ENCODE measurements at places on chromosomes 3 and 15.
A peak's percentile ranks its signal among the peaks of the same experiment; 100 is the strongest.

- no peak overlapping the region for H3K27ac ChIP-seq
- H3K27me3 ChIP-seq, result no peaks in the 10 kb centered on the region
- DNase-seq, result no peak
- no peaks in the 10 kb centered on the region for H3K4me1 ChIP-seq
Observed at GRCh38 chr3:2568929-2569328, 470.3 kb downstream of the CNTN4 start.

DNA sequence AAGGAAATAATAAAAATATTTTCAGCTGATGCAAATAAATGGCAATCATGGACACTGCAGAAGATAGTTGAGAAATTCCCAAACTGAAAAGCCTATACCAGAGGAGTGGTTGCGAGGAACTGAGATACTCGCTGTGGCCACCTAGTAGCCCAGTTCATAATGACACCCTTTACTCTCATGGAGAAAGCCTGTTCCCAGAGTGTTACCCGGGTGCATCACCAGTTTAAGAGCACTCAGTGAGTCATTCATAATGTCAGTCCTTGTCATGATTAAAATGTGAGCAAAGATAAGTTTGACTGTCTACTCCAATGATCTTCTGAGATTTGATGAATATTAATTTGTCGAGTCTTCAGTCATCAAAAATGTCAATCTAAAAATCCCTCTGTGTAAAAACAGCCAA is 138.4 kb upstream of the LRRC3B start:
- H3K27me3 ChIP-seq, result no peaks in the 10 kb centered on the region
- H3K27ac ChIP-seq, result no peak overlapping the region
- no peaks in the 10 kb centered on the region for H3K4me1 ChIP-seq
- peak; percentile 1 for DNase-seq
- no peak overlapping the region for H3K4me3 ChIP-seq
- no peaks in the 10 kb centered on the region for H3K36me3 ChIP-seq

DNA sequence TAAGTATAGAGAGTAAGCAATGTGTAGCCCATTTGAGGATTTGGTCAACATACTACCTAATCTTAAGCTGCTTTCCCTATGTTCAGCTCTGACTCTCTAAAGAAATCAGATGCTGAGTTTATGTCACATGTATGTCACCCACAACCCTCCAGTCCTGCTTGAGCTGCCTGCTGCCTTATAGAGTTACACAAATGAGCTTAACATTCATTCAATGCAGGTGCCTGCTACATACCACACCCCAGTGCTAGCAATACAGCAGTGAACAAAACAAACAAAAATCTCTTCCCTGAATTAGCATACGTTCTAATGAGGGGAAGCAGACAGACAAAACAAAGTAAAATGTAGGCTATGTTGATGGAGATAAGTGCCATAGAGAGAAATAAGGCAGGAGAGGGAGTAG is 93.0 kb downstream of the HHLA2 start:
- H3K27me3 ChIP-seq, result no peaks in the 10 kb centered on the region
- DNase-seq, result no peak
- H3K27ac ChIP-seq, result no peak overlapping the region
- H3K36me3 ChIP-seq, result no peaks in the 10 kb centered on the region

DNA sequence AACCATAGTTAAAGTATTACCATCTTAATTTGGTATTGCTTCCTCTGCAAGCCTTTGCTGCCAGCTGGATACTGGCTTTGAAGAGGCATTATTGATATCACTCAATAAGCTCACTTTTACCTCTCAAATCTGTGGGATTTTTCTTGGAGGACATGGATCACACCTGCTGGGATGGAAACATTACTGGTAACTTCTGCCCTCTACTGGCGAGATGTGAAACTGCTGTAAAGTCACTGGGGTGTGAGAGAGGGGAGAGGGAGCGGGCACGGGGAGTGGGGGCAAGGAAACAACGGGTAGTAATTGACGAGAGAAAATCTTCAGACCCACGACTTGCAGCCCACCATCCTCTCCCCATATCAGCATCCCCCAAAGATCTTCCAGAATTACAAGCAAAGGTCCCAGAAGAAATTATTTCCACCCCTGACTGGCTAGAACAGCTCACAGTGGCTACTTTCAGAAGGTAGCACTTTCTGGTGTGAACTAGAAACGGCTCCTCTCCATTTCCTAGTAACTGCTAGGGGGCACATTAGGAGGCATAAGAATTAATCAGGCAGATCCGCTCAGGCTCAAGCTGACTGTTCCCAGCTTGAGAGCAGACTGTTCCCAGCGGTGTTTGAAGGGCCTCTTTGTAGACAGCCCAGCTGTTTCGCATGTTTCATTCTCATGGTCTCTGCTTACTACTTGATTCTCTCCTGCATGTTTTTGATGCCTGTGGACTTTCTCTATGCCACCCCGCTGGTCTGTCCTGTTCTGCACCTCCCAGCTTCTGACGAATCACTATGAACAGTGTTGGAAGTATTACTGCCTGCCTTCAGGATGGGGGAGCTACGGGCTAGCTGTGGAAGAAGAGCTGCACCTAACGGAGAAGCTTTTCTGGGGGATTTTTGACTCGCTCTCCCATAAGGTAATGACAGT is 230.4 kb upstream of the CHRM5 start:
- no peaks in the 10 kb centered on the region for H3K4me1 ChIP-seq
- no peak overlapping the region for H3K27ac ChIP-seq
- H3K27me3 ChIP-seq, result peaks cover 7% of the 10 kb centered on the region
- no peak overlapping the region for H3K4me3 ChIP-seq
- no peaks in the 10 kb centered on the region for H3K36me3 ChIP-seq

GRCh38 chr15:92167451-92167850 is 226.2 kb upstream of the ST8SIA2 start:
- H3K36me3 ChIP-seq, result no peaks in the 10 kb centered on the region
- no peaks in the 10 kb centered on the region for H3K27me3 ChIP-seq
- H3K4me3 ChIP-seq, result no peak overlapping the region
- H3K27ac ChIP-seq, result no peak overlapping the region
- peak; percentile 47 for DNase-seq
- H3K4me1 ChIP-seq, result peaks cover 96% of the 10 kb centered on the region

- no peaks in the 10 kb centered on the region for H3K36me3 ChIP-seq
- H3K4me1 ChIP-seq, result no peaks in the 10 kb centered on the region
- no peak for DNase-seq
- H3K27me3 ChIP-seq, result no peaks in the 10 kb centered on the region
- H3K27ac ChIP-seq, result no peak overlapping the region
Observed at GRCh38 chr15:81425905-81426304, 51.9 kb upstream of the TMC3 start.

GRCh38 chr15:35047528-35047927 is 37.6 kb downstream of the NANOGP8 start:
- H3K27ac ChIP-seq, result no peak overlapping the region
- H3K4me1 ChIP-seq, result peaks cover 6% of the 10 kb centered on the region
- no peaks in the 10 kb centered on the region for H3K27me3 ChIP-seq
- no peak overlapping the region for H3K4me3 ChIP-seq
- H3K36me3 ChIP-seq, result no peaks in the 10 kb centered on the region
- DNase-seq, result no peak

GRCh38 chr3:99662838-99663570 is 24.6 kb downstream of the COL8A1 start:
- no peaks in the 10 kb centered on the region for H3K27me3 ChIP-seq
- H3K36me3 ChIP-seq, result no peaks in the 10 kb centered on the region
- H3K4me3 ChIP-seq, result no peak overlapping the region
- H3K4me1 ChIP-seq, result no peaks in the 10 kb centered on the region
- no peak overlapping the region for H3K27ac ChIP-seq
- no peak for DNase-seq

DNA sequence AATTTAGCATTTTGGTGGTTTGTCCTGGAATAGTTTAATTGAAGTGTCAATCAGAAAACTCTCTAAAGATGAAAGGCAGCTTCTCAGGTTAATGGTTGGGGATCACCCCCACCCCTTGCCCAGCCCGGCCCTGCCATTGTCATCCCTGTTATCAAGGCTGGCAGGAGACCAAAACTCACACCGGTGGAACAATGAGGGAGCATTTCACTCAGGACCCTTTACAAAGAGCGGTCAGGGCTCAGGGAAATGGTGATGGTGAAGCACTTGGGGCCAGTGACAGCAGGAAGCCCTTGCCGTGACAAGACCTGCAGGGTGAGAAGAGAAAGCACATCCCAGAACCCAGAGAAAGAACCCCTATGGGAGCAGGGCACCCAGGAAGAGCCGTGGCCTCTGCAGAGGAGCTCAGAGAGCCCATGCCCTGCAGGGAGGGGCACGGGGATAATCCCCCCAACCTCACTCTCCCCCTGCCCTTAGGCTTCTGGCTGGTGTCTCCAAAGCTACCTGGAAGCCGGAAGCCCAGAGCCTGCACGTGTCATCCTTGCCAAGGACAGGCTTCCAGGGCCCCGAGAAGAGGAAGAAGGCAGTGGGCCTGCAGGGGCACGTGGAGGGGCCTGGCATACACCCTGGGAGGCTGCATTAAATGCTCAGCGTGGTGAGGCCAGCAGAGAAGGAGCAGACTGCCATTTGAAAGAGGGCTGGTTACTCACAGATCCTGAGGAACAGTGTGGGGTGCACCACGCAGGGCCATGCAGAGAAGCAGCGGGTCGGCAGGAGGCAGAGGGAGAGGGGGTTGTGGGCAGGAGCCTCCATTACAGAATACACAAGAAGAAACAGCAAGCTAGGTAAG is 80.6 kb upstream of the PRR20G start:
- H3K4me3 ChIP-seq, result no peak overlapping the region
- H3K36me3 ChIP-seq, result no peaks in the 10 kb centered on the region
- H3K27me3 ChIP-seq, result peaks cover 22% of the 10 kb centered on the region

DNA sequence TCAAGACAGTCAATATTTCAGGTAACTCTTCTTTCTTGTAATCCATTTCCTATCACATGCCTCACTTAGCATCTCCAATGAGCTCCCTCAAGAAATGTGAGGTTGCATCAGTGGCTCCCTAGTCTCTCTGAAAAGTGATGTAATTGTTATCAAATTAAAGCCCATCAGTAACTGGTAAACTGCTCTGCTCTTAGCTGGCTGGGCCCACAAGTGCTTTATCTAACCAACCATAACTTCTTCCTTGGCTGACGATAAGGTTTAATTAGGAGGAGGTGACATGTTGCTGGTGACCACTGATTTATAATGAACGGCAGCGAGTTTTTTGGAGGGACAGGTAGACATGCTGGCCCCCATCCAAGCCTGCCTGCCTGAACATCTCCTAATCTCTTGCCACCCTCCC is 79.6 kb downstream of the RTP4 start:
- no peaks in the 10 kb centered on the region for H3K4me1 ChIP-seq
- H3K27ac ChIP-seq, result no peak overlapping the region
- H3K36me3 ChIP-seq, result no peaks in the 10 kb centered on the region
- H3K4me3 ChIP-seq, result no peak overlapping the region
- H3K27me3 ChIP-seq, result no peaks in the 10 kb centered on the region
- DNase-seq, result no peak

DNA sequence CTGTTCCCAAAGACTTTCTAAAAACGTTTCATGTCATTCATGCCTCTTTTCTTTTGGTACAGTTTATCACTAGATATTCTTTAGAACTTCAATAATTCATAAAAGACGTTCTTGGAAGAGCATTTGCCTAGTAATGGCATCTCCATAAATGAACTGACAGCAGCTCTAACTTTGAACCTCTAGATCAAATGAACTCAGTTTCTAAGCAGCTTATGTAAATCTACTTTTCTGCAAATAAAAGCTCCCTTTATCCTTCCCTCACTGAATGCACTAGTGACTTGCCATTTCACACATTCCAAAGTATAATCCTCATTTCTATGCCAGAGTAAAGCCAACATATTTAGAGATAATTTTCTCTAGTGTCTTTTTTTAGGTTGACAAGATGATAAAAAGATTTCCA is 85.2 kb downstream of the ZMAT3 start:
- no peak overlapping the region for H3K27ac ChIP-seq

GRCh38 chr15:49619226-49619625 is 1.4 kb downstream of the FAM227B start:
- no peak for DNase-seq
- no peak overlapping the region for H3K4me3 ChIP-seq
- no peaks in the 10 kb centered on the region for H3K36me3 ChIP-seq
- no peak overlapping the region for H3K27ac ChIP-seq
- no peaks in the 10 kb centered on the region for H3K27me3 ChIP-seq
- peaks cover 35% of the 10 kb centered on the region for H3K4me1 ChIP-seq

DNA sequence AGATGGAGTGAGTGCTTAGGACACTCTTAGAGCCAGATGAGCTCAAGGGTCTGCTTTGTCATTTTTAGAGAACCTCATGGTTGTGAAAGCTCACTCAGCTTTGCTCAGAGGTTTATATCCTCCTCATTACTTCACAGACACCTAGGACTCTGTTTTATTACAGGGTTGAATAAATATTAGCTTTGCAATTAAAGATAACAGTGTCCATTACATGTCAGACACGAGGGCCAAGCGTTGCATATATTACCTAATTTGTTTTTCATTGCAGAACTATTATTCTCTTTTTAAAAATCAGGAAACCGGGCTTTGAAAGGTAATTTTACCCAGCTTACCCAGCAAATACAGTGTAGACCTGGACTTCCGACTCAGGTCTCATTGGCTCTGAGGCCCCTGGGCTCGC is 16.1 kb downstream of the MAP6D1 start:
- no peak overlapping the region for H3K4me3 ChIP-seq
- H3K27me3 ChIP-seq, result no peaks in the 10 kb centered on the region
- DNase-seq, result no peak
- H3K4me1 ChIP-seq, result no peaks in the 10 kb centered on the region

DNA sequence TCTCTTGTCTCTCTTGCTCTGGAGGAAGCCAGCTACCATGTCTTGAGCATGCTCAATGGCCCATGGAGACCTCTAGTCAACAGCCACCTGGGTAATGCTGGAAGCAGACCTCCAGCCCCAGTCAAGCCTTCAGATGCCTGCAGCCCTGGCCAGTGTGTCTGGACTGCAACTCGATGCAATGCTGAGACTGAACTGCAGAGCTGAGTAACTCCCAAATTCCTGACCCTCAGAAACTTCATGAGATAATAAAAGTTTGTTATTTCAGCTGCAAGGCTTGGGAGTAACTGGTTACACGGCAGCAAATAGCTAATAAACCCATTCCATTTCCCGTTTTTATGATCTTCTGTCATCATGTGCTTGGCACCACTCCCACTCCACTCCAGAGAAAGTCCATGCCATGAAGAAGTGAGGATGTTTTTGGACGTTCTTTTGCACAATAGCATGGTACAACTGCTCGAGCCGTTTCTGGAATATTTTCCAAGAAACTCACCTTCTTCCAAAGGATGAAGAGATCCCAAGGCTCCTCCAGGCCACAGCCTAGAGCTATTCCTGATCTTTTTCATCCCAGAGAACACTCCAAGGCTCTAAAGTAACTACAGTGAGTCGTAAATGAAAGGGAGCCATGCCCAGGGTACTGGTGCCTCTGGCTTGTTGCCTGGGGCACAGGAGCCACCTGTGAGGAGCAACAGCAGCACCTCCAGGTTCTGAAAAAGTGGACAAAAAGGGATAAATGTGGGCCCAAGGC is 72.0 kb upstream of the KLF13 start:
- H3K4me3 ChIP-seq, result no peak overlapping the region
- H3K27me3 ChIP-seq, result no peaks in the 10 kb centered on the region
- no peak for DNase-seq
- no peaks in the 10 kb centered on the region for H3K36me3 ChIP-seq
